ENCODE measurements at places on chromosomes 12 and 14.

DNA sequence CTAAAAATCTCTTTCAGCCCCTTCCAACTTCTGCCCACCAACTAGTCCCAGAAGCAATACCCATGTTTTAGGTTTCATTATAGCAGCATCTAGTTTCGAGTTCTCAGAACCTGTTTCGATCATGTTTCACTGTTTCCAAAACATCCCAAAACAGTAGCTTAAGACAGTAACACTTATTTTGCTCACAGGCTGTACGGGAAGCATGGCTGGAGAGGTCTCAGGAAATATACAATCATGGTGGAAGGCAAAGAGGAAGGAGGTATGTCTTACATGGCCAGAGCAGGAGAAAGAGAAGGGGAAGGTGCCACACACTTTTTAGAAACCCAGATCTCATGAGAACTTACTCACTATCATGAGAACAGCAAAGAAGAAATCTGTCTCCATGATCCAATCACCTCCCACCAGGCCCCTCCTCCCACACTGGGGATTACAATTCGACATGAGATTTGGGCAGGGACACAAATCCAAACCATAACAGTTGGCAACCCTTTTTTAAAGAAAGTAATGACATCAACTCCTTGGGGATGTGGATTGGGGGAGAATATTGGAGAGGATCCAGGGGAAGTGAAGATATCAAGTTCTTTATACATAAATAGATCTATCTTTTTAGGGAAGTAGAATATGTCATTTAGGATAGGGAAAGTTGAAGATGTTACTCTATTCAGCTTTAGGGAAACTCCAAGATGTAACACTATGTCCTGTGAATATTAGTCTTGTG, 269.9 kb upstream of the PLEKHG7 start:
- no peak for DNase-seq

DNA sequence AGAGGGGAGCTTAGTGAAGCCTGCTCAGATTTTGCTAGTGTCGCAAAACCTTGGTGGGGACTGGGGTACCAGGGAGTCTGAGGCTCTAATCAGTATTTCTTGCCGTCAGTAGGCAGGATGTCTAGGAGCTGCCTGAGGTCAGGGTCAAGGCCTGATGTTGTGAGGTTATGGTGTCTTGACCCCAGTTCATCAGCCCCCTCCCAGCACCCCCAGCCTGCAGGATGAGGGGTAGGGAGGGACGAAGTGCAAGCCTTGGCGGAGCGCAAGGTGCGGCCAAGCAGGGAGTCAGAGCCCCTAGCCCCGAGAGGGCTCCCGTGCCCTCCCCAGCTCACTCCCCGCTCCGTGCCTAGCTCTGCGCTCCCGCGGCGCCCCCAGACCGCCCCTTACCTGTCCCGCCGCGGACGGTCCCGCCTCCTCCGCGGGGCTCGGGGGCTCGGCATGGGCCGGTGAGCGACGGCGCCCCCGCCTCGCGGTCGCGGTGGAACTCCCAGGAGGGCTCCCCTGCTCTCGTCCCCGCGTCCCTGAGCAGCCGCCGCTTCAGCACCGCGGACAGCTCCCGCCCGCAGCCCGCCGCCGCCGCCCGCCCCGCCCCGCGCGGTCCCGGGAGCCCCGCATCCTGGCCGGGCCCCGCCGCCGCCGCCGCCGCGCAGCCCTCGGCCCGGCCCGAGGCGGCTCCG, 347 bp downstream of the SYNDIG1L start:
- DNase-seq: no peak

DNA sequence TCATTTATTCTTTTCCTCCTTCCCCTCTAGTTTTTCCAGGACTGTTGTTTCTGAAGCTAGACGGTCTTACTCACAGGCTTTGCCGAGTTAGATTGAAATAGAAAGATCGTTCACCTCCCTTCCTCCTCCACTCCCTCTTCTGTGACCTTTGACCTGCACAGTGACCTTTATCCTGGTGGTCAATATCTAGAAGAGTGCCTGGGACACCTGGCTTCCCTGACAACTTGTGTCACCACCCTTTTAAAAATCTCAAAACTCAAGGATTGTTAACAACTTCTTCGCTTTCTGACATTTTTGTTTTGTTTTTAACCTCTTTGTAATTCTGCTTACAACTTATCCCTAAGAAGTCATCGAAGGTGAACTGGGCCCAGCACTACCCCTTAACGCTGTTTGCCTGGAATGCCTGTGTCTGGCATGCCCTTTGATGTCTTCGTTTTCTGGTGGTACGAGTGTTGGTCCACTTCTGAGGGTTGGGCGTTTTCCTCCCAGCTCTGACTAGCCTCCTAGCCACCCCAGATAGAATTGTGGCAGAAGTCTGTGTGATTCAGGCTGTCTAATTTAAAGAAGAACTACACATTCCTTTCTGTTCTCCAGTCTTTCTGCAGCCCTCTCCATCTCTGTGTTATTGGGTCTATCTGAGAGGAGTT, 2.8 kb upstream of the KRT75 start:
- no peak for DNase-seq

DNA sequence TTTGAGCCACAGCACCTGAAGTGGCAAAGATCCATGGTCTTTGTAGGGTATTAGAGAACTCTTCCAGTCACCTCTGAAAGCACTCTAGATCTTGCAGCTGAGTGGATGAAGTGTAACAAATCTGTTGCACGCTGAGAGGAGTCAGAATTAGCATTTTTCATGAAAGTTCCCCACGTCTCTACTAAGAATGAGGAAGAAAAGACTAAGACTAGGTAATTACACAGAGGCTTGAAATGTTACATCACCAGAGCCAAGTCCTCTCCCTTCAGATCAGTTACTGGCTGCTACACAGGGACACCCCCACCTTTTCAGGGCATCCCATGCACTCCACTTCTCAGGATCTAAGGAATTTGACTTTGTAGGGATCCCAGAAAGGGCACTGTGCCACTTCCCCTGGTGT, 98.6 kb upstream of the FKBP4 start:
- no peak for DNase-seq

DNA sequence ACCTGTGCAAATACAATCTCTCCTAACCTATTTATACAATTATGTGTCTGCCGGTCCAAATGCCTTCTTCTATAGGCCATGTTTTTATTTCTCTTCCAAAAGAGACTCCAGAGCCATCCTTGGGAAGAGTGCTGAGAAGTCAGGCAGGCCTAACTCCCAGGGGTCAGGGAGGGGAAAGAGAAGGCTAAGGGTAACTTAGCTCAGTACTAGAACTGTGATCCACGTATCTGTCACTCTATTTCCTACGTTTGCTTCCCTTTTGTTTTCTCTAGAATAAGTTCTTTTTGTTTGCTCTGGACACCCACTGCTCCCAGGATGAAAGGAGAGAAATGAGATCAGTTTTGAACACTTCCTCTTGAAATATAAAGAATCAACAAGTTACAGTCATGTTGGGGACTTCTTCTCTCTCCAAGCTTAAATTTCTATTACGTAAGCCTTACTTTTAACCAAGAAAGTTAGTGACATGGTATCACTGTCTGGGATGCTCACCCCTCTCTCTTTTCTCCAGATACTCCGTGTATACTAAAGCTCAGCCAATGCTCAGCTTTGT, 79.2 kb downstream of the DAD1 start:
- no peak for DNase-seq

GRCh38 chr14:21093769-21094681, 4.4 kb downstream of the ZNF219 start:
- peak; percentile 64 for DNase-seq

- no peak for DNase-seq
Measured at GRCh38 chr12:11433664-11434063, 38.3 kb upstream of the PRB2 start.

GRCh38 chr14:91857614-91858013, 9.7 kb downstream of the TC2N start:
- DNase-seq: no peak

DNA sequence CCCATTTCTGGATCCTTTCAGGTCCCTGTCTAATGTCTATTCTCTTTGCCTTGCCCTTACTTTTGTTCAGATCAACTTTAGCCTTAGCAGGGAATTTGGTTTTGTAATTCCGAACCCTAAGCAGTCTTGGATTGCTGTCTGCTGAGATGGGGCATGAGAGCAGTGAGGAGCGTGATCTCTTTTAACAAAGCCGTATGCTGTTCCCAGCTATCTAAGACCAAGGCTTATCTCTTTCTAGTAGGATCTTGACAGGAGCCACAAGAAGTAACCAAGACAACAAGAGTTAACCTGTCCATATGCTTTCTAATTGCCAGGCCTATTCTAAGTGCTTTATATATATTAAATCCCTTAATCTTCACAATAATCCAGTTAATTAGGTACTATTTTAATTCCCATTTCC, 4.5 kb upstream of the DHRS7 start:
- DNase-seq: no peak

GRCh38 chr12:95857799-95858198, 953 bp upstream of the SNRPF start:
- no peak for DNase-seq

DNA sequence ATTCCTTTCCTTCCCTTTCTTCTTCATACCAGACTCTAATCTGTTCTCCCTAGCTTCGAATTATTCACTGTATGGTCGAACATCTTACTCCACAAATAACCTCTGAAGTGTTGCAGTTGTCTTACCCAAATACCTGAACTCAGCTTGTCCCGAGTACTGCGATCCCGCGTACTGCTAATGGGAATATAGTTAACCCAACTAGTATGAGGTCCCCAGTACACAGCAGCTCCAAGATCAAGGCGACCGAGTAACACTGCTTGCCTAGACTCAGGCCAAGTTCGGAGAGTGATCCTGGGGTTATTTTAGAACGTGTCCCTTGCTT, 462 bp upstream of the ETNK1 start:
- DNase-seq: no peak

DNA sequence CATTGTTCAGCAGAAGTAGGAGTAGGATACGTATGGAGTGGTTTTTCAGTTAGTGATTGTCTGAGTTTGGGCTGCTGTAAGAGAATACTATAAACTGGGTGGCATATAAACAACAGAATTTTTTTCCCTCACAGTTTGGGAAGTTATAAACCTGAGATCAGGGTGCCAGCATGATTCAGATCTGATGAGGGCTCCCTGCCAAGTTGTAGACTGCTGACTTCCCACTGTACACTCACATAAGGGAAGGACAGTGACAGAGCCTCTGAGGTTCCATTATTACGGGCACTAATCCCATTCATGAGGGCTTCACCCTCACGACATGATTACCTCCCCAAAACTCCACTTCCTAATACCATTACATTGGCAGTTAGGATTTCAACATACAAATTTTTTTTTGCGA, 50.7 kb downstream of the ACSM4 start:
- DNase-seq: no peak

- no peak for DNase-seq
Measured at GRCh38 chr12:47318963-47319362, 239.2 kb upstream of the AMIGO2 start.

DNA sequence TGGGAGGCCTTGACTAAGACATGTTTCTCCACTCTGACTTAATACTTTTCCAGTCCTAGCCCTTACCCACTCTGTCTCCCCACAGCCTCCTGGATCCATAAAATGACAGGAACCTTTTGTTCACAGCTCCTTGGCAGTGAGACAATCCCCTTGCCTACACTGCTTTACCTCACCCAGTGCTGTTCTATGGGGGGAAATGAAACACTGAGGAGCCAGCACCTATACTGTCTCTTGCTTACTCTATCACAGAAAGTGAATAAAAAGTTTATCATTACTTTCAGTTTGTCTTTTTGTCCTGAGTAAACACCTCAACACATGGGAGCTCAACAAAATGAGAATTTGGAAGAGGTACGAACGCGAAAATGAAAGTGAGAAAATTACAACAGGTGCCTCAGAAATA, 127.2 kb upstream of the DAAM1 start:
- DNase-seq: no peak

DNA sequence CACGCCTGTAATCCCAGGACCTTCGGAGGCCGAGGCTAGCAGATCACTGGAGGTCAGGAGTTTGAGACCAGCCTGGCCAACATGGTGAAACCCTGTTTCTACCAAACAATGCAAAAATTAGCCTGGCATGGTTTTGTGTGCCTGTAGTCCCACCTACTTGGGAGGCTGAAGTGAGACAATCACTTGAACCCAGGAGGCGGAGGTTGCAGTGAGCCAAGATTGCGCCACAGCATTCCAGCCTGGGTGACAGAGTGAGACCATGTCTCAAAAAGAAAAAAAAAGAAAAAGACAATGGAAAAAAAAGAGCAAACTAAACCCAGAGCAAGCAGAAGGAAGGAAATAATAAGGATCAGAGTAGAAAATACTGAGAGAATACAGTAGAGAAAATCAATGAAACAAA, 5.4 kb downstream of the CHURC1 start:
- DNase-seq: no peak

DNA sequence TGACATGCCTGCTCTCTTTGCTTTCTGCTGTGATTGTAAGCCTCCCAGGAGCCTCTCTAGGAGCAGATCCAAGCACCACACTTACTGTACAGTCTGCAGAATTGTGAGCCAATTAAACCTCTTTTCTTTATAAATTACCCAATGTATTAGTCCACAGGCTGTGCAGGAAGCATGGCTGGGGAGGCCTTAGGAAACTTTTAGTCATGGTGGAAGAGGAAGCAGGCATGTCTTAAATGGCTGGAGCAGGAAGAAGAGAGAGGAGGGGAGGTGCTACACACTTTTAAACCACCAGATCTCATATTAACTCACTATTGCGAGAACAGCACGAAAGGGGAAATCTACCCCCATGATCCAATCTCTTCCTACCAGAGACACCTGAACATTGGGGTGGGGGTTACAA, 108.9 kb downstream of the DERA start:
- no peak for DNase-seq

- no peak for DNase-seq
Measured at GRCh38 chr12:108657130-108657745, 23.5 kb upstream of the SELPLG start.

DNA sequence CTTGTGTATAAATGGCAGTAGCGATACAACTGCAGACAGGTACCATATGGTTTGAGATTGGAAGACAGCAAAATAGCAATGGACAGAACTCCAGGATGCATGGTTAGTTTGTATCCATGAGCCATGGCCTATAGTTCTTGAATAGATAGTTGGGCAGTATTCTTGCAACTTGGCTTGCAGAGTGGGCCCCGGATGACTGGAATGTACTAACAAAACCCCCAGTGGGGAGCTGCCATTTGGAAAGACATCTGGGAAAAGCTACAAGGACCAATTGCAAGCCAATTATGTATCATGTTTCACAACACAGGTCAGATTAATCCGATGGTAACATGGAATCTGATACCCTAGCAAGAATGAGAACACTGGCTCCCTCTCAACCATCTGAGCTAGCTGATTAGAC, 279.6 kb downstream of the RERGL start:
- DNase-seq: no peak

GRCh38 chr14:21846227-21846885, 172.7 kb upstream of the OR4E1 start:
- no peak for DNase-seq

DNA sequence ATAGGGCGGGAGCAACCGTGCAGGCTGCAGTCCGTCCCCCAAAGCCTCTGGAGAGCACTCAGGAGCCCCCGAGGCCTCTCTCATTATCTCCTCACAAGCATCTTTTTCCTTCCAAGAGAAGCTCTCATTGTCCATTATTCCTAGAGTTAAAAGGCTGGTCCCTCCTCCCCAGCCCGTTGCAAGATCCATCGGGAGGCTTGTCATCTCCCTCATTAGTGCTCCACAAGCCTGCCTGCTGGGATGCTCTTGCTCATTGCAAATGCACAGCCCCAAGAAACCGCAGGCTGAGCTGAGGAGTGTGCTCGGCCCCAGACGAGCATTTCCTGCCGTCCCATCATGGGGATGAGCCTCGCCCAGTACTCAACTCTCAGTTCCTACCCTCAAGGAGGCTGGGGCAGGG, 23.3 kb downstream of the NUAK1 start:
- DNase-seq: no peak
